ENCODE measurements at places on chromosomes 3 and 15.

- DNase-seq, result peak; percentile 73
Measured at GRCh38 chr3:16849229-16849628, 35.5 kb upstream of the PLCL2 start.

GRCh38 chr15:96390986-96391385 lies 60.5 kb downstream of the NR2F2 start:
- no peak for DNase-seq

- peak; percentile 88 for DNase-seq
Measured at GRCh38 chr3:188631291-188632010, 477.5 kb downstream of the LPP start.

- peak; percentile 56 for DNase-seq
Measured at GRCh38 chr3:42351207-42351606, 59.2 kb downstream of the LYZL4 start.

DNA sequence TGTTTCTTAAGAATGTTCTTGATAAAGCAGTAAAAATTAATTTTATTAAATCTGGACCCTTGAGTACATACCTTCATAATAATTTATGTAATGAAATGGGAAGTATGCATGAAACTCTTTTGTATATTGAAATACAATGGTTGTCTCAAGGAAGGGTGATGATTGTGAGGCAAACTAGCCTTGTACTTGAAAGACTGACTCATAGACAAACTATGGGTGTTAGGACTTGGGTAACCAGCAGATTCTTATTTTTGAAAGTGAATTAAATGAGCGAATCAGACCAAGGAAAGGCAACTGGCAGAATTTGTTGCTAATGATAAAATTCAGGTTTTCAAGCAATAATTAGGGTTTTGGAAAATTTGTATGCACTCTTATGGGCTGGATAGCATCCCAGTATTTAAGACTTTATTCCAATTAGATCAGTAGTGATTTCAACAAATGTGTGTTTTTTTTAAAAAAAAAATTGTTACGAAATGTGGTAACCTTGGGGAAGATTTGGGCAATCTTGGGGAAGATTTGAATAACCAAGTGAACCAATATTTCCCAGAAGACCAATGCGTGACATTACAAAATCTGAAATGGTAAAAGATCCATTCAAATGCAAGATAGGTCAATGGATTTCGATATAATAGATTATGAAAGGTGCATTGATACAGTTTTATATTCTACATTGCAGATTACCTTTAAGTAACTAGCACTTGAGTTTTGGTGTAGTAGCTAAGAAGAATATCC lies 42.0 kb downstream of the ATP2C1 start:
- peak; percentile 77 for DNase-seq

DNA sequence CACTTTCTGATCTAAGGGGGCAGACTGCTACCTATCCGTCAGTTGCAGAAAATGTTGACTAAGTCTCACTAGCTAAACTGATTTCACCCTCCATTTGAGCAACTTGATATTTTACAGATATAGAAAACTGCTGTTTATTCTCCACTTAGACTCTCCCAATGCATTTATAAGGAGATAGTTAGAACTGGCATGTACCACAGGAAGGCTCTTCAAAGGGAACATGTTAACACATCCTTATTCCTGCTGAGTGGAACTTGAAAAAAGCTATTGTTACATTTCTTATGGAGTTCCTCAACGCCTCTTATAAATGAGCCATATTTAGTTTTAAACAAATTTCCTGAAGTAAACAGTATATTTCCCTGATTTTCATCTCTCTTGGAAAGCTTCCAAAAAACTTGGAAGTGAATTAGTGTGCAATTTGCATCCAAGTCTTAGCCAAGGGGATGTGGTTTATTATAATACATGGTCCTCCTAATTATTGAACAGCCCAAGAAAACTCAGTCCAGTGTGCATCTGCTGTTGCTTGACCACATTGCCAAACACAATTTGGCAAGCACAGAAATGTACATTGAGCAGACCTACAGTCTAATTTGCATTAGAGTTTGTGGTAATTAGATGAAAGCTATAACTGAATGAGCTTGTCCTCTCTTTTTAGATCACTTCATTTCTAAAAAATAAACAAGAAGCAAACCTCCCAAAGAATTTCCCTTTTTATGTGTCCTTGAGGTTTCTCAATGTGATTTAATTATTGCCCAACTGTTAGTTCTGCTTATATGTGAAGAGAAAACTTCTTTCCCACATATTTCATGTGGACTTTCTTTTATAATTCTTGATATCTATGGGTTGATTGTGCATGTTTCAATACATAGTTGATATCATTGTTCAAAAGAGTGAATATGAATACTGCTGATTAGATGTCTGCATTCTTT lies 72.6 kb upstream of the DPH6 start:
- peak; percentile 24 for DNase-seq

DNA sequence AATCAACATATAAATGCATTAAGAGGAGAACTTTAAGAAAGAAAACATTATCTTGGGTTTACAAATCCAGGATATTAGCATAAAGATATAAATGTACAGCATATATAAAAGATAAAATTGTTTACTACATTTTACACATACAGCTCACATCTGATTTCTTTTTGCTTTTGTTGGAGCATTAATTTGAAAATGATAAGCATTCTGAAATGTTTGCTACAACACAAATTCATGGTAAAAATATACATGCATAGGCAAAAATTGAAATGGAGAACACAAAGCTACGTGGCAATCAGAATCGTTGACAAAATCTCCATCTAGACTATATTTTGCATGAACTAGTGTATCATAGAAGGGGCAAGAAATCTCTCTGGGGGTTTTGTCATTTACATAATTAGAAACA lies 159.1 kb downstream of the TIGIT start:
- no peak for DNase-seq

GRCh38 chr3:158279609-158280008 lies 169.7 kb downstream of the RSRC1 start:
- no peak for DNase-seq

DNA sequence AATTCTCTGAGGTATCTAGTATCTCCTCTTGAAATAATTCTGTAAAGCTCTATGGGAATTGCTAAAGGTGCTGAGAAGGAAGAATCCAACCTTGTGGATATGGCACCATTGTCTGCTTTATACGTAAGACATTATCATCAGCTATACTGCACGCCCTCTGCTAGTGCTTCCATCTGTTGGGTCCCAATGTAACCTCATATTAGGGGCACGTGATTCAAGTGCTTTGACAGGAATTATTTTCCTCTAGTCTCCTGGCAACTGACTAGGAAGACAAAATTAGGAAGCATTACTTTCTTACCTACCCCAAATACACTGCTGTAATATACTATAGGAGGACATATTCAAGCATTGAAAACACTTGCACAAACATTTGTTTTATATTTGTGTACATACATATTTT lies 24.0 kb downstream of the COPS2 start:
- no peak for DNase-seq

- no peak for DNase-seq
Measured at GRCh38 chr3:63808633-63809032, 10.5 kb upstream of the C3orf49 start.

DNA sequence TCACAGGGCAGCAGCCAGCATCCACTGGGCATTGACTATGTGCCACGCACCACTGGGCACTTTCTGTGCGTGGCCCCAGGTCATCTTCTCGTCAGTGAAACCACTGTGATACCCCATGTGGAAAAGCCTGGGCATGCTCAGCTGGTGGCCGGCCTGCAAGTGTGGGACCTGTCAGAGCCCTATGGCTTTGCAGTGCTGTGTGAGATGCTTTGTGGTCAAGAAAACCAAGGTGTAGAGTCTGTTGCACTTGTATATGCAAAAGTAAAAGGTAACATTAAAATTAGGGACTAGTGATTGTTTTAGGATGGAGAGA lies 69.5 kb downstream of the PGPEP1L start:
- no peak for DNase-seq

DNA sequence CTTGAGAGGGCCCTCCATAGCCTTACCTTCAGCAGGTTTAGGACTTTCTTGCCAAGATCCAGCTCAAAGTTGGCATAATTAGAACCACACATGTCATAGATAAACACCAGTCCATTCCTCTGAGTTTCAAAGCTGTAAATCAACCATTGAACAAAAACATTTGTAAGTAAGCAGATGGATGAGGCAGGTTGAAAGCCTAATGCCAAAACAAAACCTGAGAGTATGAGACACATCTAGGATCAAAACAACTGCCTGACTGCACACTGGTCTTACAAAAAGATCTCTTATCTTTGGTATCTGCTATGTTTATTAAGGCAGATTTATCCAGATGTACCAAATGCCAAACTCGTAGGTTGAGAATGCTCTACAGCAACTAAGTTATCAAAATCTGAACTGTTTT lies 61.9 kb downstream of the PTPN9 start:
- peak; percentile 3 for DNase-seq

DNA sequence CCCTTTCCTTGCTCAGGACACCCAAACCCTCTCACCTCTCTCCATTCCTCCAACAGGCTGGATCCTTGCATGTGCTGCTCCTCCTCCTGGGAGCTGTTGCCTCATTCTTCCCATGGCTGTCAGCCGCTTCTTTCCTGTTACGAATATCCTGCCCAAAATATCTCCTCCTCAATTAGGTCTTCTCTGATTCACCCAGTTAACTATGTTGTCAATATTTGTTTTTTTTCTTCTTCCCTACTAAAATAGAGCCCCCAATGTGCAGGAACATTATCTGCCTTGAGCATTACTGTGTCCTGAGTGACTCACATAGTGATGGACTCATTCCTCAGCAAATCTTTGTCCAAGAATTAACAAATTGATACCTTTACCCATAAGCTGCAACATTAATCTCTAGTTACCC lies 357.2 kb downstream of the CLSTN2 start:
- DNase-seq, result peak; percentile 64

- DNase-seq, result no peak
Measured at GRCh38 chr3:62135741-62136140, 237.6 kb downstream of the FEZF2 start.

- no peak for DNase-seq
Measured at GRCh38 chr15:71575474-71576045, 234.8 kb upstream of the NR2E3 start.

DNA sequence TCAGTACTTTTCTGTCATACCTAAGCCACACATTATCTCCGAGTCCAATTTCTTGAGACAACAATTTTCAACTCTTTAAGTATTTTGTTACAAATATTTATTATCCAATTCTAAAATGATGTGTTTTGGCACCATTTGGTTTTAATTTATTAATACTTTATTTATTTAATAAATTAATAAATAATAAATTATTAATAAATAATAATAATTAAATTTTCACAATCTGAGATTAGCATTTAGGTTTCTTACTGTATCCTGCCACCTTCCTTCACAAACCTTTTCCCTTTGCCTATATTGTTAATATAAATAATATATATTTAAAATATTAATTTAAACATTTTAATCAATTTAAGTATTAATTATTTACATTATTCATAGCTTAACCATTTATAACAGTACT lies 23.9 kb downstream of the TMEM207 start:
- DNase-seq, result no peak

GRCh38 chr15:83786336-83786735 lies 132.4 kb downstream of the ADAMTSL3 start:
- DNase-seq, result no peak

GRCh38 chr15:85976986-85977385 lies 102.7 kb upstream of the AGBL1 start:
- DNase-seq, result peak; percentile 83

DNA sequence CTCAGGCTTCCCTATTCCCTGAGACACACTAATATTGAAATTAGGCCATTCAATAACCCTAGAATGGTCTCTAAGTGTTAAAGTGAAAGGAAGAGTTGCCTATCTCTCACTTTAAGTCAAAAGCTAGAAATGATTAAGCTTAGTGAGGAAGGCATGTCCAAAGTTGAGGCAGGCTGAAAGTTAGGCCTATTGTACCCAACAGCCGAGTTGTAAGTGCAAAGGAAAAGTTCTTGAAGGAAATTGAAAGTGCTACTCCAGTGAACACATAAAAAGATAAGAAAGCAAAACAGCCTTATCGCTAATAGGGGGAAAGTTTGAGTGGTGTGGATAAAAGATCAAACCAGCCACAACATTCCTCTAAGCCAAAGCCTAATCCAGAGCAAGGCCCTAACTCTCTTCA lies 117.9 kb upstream of the SPATA12 start:
- DNase-seq, result no peak

DNA sequence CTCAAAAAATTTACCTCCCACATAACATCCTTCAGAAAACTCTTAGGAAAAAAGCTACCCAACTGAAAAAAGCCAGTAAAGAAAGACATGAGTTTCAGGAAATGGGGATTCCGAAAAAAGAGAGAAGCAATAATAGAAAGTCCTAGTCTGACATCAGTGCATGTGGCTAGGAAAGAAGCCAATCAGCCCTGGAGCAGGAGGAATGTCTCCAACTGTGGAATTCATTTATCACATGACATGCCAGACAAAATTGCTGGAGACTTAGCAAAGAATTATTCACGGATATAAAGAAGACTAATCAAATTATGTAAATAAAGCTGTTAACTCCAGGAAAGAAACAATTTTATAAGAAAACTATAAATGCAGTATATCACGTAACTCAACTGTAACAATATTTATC lies 258.9 kb upstream of the RARB start:
- peak; percentile 68 for DNase-seq

GRCh38 chr3:192364316-192364715 lies 363.0 kb downstream of the FGF12 start:
- no peak for DNase-seq

DNA sequence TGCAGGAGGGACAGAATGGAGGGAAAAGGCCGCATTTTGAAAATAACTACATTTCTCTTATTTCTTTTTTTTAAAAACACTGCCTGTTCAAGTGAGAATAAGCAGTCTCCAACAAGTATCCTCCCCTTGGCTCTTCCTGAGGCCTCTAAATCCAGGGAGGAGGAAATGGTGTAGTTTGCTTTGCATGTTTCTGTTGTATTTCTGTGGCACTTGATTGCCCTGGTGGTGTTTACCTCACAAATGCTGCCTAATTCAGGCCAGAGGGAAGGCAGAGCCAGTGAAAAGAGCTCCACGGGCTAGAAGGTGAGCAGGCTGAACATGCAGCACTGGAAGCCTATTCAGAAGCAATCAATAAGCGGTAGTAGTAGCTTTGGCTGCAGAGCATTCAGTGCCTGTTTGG lies 149.3 kb upstream of the ATP11B start:
- DNase-seq, result no peak

- no peak for DNase-seq
Measured at GRCh38 chr3:96370637-96371036, 443.8 kb upstream of the EPHA6 start.

DNA sequence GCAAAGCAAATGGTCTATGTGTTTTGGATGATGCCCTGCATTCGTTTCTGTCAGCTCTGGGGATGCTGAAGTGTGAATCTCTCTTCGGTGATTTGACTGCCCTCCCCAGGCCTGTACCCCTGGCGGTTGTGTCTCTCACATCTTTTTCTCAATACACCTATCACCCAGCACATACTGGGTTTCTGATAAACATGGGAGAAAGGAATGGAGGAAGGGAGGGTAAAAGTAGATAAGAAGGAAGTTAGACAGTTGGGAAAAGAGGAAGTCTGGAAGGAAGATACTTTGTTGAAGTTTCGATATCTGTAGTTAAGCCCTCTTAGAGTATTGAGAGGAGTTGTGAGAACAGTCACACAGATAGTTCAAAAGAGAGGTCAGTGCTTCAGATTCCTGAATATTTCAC lies 35.8 kb upstream of the LRTM1 start:
- DNase-seq, result no peak

Data from astrocyte (in vitro differentiated cells and primary cell).